ENCODE measurements at places on chromosomes 11 and 22.

- DNase-seq = no peak
These were observed 524.0 kb upstream of the LRRC4C start for GRCh38 chr11:41983475-41983874.

GRCh38 chr11:134371436-134372185 is 39.8 kb downstream of the GLB1L2 start:
- no peak for DNase-seq

- DNase-seq = no peak
These were observed 16.6 kb upstream of the AMPD3 start for GRCh38 chr11:10438458-10438857.

DNA sequence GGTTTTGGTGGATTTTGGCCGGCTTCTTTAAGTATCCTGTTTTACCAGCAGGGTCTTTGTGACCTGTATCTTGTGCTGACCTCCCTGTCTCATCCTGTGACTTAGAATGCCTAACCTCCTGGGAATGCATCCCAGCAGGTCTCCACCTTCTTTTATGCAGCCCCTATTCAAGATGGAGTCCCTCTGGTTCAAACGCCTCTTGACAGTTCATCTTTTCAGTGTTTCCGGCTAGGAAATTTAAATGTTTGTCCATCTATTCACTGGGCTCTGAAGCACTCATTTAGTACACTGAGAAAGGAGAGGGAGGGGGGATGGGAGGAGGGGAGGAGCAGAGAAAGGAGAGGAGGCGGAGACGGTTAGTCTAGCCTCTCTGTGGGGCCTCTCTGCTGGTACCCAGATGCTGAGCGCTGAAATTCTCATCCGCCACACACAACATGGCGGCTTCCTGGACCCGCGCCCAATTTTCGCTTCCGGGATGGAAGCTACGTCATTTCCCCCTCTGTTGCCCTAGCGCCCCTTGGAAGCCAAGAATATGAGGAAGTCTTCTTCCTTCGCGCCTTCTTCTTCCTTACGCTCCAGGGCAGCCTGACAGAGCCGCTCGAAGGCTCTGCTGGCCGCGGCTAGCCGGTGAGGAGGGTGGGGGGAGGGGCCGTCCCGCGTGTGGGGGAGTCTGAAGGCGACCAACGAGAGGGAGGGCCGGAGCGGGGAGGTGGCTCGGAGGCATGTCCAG is 69.0 kb upstream of the SYT13 start:
- peak; percentile 84 for DNase-seq

GRCh38 chr11:110481523-110481922 is 51.8 kb downstream of the FDX1 start:
- no peak for DNase-seq

DNA sequence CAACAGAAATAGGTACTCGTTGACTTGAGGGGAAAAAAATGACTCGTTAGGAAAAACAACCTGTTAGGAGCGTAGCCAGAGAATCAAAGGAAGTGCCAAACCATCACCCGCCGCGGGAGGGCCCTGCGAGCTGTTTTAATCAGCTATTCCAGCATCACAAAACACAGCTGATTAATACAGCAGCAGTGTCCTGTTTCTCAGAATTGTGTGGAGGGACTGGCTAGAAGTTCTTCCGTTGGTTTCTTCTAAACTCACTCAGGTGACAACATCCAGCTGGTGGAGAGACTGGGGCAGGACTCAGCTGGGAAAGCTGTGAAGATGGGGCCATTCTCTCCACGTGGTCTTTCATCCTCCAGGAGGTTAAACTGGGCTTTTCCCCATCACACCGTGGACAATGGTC is 28.0 kb downstream of the HSPA8 start:
- no peak for DNase-seq

DNA sequence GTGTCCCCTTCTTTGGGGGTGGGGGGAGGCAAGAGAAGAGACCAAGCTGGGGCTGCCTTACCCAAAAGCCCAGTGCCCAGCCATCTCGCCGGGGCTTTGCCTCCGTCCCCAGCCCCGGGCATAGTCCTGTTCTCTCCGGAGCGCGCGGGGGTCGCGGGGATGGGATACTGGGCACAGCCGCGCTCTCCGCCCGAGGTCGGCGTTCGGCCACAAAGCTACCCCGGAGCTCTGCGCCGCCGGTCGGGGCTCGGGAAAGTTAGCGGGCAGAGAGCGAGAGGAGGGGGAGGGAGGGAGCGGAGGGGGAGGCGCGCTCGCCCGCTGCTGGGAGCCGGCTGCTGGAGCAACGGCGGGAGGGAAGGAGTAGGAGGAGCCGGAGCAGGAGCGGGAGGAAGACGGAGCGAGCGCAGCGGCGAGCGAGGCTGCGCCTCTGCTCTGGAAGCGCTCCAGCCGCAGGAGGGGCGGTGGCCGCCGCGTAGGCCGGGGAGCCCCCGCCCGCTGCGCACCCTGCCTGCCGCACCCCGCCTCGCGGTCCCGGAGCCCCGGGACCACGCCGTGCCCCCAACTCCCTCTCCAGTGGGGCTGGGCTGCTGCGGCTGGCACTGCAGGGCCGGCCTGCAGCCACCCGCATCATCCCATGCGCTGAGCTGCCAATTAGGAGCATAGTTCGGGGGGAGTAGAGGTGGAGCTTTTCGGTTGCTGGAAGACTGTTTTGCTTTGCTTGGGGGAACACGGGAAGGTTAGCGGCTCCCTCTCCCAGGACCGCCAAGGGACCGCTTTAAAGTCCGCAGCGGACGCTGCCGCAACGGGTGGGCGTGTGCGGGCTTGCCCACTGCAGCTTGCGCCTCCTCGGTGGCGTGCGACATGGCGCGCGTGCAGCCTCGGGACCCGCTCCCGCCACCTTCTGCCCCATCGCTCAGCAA is at the start of gene SCN4B:
Gene SCN4B (minus strand): TSS at position 272 of the 920 bp plus-strand sequence. CDS start 150 bp downstream, at position 122.
- no peak for DNase-seq

- no peak for DNase-seq
These were observed 208.6 kb downstream of the CWF19L2 start for GRCh38 chr11:107249054-107249453.

GRCh38 chr11:10611979-10612862 is 43.8 kb upstream of the LYVE1 start:
- no peak for DNase-seq

DNA sequence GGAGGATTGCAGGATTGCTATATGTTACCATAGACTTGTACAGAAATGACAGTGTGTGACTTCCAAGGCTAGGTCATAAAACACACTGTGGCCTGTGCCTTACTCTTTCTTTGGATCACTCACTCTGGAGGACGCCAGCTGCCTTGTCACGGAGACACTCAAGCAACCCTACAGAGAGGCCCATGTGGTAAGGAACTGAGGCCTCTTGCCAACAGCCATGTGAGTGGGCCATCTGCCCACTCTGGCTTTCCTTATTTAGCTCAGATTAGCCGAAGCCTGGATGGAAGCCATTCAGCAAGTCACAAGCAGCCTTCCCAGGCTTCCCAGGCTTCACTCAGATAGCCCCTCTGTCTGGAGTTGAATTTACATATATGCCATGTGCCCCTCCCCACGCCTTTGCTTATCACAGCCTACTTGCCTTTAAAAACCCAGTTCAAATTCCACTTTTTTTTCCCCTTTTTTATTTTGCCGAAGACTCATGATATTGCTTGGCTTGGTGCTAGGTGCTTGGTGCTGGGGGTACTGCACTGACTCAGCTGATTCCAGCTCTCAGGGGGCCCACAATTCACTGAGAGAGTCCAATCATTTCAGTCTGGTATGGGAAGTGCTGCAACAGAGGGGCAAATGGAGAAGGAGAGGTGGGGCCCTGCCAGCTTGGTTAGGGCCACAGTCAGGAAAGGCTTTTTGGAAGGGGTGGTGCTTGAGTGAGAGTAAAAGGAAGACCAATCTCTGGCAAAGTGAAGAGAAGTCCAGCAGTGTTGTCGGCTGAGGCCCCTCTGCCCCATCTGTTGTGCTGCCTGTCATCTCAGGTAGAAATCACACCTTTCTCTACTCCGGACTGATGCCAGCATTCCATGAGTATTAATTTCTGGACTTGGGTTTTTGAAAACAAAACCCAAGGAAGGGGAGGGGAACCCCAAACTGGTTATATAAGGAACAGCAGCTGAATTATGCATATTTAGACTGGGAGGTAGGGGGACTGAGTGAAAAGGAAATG is 14.5 kb upstream of the P4HA3 start:
- no peak for DNase-seq

GRCh38 chr11:8870411-8871170 is 40.4 kb upstream of the AKIP1 start:
- no peak for DNase-seq

DNA sequence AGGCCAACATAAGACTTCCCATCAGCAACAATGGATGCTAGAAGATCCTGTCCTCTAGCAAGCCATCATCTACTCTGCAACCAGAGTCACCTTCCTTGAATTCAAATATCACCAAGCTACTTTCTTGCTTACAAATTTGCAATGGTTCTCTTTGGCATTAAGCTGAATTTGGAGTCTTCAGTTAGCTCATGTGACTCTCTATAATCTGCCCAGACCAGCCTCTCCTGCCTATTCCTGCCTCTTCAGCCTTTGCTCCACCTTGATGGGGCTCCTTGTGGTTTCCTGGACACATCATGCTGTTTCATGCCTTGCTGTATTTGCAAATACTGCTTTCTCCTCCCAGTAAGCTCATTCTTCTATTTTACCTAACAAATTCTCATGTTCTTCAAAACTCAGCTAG is 82.3 kb downstream of the RASSF10 start:
- no peak for DNase-seq

- DNase-seq = no peak
These were observed 4.6 kb downstream of the LGALS12 start for GRCh38 chr11:63510360-63511047.

DNA sequence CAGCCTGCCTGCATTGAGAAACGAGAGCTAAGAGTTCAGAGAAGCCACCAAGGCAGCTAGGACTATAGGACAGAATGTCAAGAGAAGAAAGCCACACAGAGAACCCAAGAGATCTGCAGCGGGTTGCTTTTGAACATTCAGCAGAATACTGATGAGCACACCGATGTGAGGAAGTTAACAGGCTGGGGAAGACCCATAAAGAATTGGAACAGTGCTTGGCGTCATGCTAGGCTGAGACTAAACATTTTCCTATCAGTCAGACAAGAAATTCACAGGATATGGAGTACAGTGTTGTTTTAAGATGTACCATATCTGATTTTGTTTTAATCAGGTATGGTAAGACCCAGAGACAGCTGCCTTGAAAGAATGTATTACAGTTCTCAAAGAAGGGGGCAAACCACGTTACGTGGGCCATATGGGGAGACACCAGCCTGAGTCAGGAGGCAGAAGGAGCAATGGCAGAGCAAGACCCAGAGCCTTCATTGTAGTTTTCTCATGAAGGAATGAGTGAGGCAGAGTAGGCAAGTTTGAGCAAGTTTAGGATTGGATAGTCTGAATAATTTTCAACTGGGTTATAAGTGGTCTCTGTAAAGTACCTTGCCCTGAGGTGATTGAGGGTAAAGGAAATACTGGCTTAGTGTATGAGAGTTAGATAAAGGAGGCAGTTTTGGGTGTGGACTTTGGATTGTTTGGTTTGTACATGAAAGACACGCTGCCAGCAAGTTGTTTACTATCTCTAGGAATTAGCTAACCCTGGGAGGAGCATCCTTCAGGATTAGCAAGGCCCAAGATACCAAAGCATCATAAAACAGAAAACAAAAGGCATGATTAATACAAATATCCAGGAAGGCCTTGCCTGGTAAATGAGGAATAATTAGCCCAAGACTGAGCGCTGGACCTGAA is 14.3 kb downstream of the LRRC75B start:
- no peak for DNase-seq

DNA sequence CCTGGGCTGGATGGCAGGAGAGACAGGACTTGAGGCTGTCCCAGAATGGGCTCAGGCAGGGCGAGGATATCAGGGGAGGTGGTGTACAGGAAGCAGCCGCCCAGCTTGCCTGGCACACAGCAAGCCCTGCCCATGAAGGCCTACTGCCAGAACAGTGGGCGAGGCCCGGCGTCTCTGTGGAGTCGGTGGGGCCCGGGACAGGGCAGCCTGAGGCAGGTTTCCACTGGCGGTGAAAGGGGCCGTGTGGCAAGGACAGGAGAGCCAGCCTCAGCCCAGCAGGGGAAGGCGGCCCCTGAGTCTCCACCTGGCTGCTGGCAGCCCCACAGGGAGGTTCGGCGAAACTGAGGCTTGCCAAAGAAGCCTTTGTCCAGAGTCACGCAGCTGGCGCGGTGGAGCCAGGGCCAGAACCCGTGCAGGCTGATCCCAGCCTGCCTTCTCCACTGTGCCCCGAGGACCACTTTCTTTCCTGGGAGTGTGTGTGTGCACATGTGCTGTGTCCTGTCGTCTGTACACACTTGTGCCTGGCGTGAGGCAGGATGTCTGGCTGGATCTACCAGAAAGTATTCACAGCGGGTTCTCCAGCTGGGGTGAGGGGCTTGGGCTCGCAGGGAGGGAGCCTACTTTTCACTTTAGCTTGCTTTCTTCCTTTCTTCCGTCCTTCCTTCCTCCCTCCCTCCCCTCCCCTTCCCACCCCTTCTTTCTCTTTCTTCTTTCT is 1.2 kb downstream of the TSPO start:
- DNase-seq = peak; percentile 29

DNA sequence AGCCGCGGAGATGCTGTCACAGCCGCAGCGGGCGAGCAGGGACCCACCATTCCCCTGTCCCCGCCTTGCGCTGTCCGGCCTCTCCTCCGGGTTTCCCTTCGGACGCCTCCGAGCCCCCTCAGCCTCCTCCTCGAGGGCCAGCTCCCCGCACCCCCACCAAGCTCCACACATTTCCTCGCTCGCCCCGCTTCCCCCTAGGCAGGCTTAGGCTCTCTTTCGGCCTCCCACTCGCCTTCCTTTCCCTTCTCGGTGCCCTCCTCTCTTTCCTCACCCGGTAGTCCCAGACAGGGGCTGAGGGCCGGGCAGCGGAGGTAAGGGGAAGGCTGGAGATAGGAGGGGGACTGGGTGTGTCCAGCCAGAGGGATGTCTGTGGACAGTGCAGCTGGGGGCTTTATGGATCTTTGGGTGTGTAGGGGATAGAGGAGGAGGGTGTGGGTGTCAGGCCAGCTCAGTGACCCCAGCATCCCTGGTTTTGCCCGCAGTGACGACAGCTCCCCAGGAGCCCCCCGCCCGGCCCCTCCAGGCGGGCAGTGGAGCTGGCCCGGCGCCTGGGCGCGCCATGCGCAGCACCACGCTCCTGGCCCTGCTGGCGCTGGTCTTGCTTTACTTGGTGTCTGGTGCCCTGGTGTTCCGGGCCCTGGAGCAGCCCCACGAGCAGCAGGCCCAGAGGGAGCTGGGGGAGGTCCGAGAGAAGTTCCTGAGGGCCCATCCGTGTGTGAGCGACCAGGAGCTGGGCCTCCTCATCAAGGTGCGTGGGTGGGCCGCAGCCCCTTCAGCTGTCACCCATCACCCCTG is 1.6 kb downstream of the KCNK4 start:
- DNase-seq = no peak

- DNase-seq = no peak
These were observed 46.7 kb upstream of the BID start for GRCh38 chr22:17820879-17821439.

- DNase-seq = no peak
These were observed 7.0 kb upstream of the P2RY2 start for GRCh38 chr11:73210916-73211667.

DNA sequence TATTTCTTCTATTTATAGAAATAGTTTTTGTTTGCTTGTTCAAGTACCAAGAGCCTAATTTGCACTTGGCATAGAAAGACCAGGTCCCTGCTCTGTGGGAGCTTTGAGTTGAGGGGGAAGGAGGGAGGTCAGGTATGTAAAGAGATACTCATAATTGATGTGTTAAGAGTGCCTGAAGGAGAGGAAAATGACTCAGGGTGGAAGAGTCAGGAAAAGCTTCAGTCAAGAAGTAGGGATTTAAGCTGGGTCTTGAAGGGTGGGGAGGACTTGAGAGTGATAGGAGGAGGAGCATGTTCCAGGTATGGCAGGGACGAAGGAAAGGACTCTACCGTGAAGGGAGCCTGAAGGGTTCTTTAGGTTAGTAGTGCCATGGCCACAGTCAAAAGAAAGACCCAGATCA is 9.0 kb downstream of the RBX1 start:
- DNase-seq = no peak
